B cell (primary cell): ENCODE measurements at places on chromosomes 1 and 21. TPM values are rescaled to one million over a fixed set of nuclear protein-coding genes. Genes with fewer than 3 reads are reported as not detected.

Gene IVL
- not detected in 2 replicates for polyA plus RNA-seq

Gene PPP1R12B
- polyA plus RNA-seq, result 4.8 and 7.1 TPM in 2 replicates

Gene OR6K3
- not detected in 2 replicates for polyA plus RNA-seq

Gene ZNF683
- polyA plus RNA-seq, result 0.45 and 0.46 TPM in 2 replicates

DNA sequence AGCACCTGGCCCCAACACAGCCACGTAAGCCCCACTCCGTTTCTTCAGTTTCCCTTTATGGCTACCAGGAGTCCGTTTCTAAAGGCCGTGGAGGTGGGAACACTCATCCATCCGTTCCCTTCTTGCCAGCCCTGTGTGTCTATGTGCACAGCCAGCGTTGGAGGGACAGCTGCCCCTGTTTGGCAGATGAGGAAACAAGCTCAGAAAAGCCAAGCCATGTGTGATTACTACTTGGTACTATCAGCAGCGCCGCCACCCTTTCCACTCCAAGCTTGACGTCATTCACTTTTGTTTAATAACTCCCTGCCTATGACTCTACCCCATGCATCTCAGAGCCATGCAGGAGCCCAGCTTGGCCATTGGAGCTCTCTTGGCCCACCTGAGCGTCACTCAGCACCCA is 3.5 kb downstream of the LRP8 start:
- no peak for DNase-seq

- DNase-seq, result no peak
Observed at GRCh38 chr1:220652995-220653394, 37.2 kb upstream of the C1orf115 start.

GRCh38 chr1:7529917-7530316 is 241.2 kb upstream of the VAMP3 start:
- DNase-seq, result no peak

DNA sequence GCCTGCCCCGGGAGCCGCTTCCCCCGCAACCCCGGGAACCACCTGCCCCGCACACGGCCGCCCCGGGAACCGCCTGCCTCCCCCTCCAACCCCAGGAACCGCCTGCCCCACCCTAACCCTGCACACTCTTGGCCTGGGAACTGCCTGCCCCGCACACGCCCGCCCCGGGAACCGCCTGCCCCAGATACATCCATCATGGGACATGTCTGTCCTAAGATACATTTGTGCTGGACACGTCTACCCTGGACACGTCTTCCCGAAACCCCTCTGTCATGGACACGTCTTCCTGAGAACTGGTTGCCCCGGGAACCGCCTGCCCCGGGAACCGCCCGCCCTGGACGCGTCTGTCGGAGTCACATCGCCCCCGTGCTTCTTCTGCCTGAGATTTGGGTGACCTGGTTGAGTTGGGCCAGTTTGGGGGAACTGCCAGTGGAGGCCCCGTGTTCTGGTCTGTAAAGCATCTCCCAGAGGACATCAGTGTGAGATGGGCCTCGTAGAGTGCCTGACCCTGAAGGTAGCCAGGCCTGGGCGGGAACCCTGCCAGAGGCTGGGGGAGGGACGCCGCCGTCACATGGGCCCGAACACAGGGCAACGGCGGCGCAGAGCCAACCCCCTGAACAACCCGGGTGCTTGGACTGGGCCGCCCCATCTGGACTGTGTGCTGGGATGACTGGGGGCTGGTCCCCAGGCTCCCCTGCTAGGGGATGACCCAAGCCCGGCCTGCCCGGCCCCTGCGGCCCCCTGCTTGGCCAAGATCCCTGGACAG is 3.6 kb downstream of the PERM1 start:
- DNase-seq, result no peak

DNA sequence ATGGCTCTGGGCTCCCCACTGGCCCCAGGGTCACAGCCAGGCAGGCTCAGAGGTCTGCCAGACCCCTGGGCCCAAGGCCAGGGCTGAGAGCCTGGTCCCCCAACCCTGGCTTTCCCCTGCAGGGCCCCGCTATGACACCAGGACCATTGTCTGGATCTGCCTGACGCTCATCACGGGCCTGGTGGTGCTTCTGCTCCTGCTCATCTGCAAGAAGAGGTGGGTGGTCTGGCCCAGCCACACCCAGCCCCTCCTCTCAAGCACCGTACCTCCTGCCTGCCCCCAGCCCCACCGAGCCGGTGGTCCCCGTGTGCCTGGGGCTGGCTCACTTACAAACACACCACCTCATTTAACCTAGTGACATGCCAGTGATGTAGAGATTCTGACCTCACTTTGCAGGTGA is 31.8 kb downstream of the EPHA8 start:
- DNase-seq, result no peak

DNA sequence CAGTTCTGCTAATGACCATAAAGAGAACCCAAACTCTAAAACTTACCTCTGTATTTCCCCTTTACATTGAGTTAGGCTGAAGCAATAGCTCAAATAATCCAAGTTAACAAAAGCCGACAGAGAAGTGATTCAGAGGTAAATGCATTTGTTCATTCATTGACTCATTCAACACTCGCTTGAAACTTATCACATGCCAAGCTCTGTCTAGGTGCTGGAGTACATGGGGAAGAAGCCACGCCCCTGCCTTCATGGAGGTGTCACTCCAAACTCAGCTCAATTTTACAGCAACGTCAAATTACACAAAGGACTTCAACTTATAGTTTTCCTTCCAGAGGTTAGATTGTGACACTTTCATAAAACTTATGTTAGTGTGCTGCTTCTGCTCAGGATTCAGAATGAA is 45.8 kb downstream of the SLC25A24 start:
- no peak for DNase-seq

GRCh38 chr21:46033410-46034400 is 52.1 kb downstream of the COL6A1 start:
- DNase-seq, result no peak

DNA sequence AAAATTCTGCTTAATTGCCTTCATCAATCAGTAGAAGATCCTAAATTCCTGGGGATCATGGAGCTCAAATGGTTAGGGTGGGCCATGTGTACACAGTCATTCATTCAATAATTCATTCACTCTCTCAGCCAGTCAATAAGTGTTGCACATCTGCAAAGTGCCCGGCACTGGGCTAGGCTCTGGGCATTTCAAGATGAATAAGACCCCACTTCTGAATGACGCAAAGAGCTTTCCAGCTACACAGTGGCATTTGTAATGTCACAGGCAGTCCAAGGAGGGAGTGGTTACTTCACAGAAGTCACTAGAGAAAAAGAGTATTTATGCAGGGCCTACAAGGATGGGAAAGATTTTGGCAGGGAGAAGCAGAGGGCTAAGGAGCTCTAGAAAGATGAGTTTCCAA is 93.2 kb downstream of the KCNJ15 start:
- no peak for DNase-seq

- DNase-seq, result no peak
Observed at GRCh38 chr1:203121186-203122015, 6.1 kb upstream of the ADORA1 start.

DNA sequence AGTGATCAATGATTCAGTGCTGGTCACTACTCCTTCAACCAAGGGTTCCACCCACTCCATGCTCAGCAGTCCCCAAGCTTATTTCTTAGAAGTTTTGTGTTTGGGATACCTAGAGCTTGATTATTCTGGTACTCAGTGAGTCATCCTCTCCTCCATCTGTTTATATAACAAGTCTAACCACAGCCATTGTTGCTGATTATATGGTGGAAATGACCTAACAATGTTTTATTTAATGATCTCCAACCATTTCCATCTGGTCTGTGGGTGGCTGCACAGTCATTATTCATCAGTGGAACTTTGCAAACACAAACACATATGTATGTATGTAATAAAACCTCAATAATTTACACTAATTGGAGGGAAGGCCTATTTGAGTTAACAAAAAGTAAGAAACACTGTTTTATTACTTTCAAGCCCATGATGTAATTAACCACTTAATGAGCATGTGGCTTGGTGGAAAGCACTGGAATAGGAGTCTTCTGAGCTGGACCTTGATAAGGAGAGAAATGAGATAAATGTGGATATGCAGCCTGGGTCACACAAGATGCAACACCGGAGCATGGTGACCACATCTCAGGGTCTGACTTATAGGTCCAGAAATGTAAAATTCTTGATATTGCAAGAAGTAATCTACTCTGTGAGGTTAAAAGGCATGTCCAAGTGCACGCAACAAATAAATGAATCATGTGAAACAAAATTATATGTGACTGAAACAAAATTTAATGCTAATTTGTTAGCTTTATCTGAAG is 99.0 kb upstream of the WLS start:
- no peak for DNase-seq
